ENCODE measurements at places on chromosomes 1 and 21.

DNA sequence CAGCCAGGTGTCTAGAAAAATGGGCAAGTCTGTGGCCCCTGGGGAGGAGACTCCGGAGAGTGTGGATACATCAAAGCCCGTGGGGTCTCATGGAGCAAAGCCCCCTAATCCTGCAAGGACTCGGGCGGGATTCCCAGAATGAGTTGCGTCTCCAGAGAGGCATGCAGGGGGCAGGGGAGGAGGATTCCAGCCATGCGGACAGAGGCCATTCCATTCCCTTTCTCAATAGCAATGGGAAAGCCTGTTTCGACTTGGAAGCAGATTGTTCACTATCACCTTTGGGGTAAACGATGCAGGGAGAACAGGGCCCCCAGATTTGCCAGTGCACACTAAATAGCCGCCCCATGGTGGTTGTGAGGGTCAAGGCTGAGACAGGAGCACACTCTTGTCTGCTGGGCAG is 15.4 kb upstream of the PRDM15 start:
- DNase-seq = no peak

DNA sequence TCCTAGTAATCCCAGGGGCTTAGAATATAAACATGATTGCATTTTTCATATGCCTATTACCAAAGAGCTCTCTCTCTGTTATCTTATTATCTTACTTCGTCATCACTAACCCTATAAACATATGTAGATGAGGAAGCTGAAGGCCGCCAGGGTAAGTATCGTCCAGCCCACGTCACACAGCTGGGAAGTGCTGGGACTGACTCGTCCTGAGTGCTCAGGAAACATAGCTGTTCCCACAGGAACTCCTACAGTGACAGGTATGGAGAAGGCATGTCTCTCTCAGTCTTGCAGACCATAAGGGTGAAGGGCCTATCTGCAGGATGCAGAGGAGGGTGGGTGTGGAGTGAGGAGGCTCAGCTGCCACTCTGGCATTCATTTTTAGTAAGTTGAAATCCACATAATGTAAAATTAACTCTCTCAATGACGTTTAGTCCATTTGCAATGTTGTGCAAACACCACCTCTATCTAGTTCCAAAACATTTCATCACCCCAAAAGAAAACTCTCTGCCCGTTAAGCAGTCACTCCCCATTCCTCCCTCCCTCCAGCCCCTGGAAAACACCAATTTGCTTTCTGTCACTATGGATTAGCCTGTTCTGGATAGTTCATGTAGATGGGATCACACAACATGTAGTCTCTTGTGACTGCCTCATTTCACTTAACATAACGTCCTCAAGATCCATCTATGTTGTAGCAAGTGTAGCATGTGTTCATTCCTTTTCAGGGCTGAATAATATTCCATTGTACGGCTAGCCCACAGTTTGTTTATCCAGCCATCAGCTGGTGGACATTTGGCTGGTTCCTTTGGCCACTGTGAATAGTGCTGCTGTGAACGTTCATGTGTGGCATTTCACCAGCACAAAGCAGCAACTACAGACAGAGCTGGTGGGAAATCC is 68.3 kb downstream of the TCP10L start:
- no peak for DNase-seq

- DNase-seq = peak; percentile 79
Observed at GRCh38 chr1:153985941-153986761, at the start of gene RAB13. Gene RAB13 (minus strand): TSS chr1:153986339. CDS start chr1:153986236, 103 bp downstream.

GRCh38 chr1:87219626-87220025 is 109.1 kb upstream of the LMO4 start:
- DNase-seq = no peak

DNA sequence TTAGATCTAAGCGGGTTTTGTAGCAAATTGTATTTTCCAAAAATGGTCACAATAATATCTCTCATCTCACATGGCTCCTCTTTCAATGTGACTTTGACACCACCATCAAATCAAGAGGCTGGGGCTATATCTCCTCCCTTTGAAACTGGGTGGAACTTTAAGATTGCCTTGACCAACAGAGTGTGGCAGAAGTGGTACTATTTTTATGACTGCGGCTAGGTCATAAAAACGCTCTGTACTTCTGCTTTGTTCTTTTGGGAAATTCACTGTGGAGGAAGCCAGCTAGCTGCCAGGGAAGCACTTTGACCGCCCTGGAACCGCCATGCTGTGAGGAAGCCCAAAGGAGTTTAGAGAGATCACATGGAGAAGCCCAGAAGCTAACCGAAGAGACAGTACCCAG is 50.7 kb upstream of the ACOT11 start:
- no peak for DNase-seq

GRCh38 chr1:153251562-153251961 is 7.9 kb upstream of the LORICRIN start:
- no peak for DNase-seq

- no peak for DNase-seq
Observed at GRCh38 chr21:41801321-41802197, 34.7 kb upstream of the RIPK4 start.

All from NCI-H1694 treated with DMSO at 0.1 percent for 48 hours (cell line).